ENCODE measurements at places on chromosomes 1 and 21. TPM values are rescaled to one million over a fixed set of nuclear protein-coding genes. Genes with fewer than 3 reads are reported as not detected.

The TACSTD2 gene
- not detected for total RNA-seq

The PEA15 gene
- 70.9 TPM for total RNA-seq

The OR4F16 gene
- total RNA-seq: not detected

The RNF186 gene
- total RNA-seq: not detected

The CRYBG2 gene
- 1.1 TPM for total RNA-seq

The C21orf91 gene
- 39.6 TPM for total RNA-seq

The CELA3B gene
- total RNA-seq: not detected
